Activated naive CD4-positive, alpha-beta T cell treated with anti-CD3 and anti-CD28 coated beads, Interleukin-2, amount 50 U/mL, for 16 hours (primary cell): ENCODE measurements at places on chromosomes 4 and X.

DNA sequence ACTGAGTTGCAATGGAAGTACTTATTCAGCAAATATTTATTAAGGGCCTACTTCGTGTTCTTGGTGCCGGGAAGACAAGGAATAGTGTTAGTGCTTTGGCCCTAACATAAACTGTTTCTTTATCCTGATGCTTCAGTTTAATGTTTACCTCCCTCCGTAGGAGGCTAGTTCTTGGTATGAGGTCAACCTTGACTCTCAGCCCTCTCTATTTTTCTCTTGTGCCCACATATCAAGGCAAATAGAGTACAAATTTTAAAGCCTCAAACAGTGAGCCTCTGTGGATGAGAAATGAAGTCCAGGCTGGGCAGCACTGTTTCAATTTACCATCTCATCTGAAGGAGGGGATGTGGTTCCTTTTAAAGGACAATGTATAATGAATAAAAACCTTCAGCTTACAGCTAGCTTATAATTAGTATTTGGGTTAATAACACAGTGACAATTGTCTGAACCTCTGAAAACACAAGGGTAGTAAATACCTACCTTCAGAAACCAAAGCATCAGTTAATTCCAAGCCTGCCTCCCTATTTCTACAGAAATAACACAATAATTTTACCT, 68.5 kb downstream of the SH3RF1 start:
- no peak for DNase-seq

DNA sequence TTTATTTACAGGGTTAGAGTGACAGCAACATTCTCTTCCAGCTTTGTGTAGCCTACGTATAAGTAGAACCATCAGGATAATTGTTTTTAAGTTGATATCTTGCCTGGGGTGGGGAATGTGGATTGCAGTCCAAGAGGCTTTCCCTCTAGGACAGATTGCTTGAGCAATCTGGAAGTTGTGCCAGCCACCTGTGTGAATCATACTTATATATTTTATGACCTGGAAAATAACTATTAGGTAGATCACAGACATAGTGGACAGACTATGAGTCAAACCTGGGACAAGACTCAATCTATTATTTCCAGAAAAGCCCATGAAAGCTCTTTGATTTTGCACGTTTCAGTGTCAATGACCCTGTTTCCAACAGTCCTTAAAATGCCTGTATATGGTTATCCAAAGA, 98.9 kb downstream of the TLL1 start:
- DNase-seq, result no peak

DNA sequence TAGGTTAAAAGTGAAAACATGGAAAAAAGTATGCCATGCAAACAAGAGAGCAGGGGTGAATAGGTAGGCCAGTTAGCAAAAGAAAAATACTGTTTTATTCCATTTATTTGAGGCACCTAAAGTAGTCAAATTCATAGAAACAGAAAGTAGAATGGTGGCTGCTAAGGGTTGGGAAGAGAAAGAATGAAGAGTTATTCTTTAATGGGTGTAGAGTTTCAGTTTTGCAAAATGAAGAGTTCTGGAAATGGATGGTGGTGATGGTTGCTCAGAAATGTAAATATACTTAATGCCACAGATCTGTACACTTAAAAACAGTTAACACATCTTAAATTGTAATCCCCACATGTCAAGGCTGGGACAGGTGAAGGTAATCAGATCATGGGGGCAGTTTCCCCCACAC, 29.7 kb downstream of the PARM1 start:
- no peak for DNase-seq

GRCh38 chr4:54447304-54447703, 210.5 kb upstream of the KIT start:
- no peak for DNase-seq

GRCh38 chr4:26003056-26003455, 89.0 kb downstream of the SMIM20 start:
- no peak for DNase-seq

DNA sequence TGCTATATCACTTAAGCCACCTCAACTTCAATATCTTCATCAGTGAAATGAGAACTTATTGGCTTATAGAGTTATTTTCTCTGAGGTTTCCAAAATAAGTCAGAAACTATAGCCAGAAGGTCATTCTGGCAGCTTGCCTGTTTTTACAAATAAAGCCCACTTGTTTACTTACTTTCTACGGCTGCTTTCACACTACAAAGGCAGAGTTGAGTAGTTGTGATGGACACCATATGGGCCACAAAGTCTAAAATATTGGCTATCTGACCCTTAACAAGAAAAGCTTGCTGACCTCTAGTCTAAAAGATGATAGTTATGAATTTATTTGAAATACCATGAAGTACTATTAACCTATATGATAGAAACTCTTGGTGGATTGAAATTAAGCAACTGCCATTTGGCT, 67.3 kb upstream of the ATOH1 start:
- no peak for DNase-seq

GRCh38 chr4:139763205-139763604, 97.6 kb downstream of the MGST2 start:
- DNase-seq, result no peak

DNA sequence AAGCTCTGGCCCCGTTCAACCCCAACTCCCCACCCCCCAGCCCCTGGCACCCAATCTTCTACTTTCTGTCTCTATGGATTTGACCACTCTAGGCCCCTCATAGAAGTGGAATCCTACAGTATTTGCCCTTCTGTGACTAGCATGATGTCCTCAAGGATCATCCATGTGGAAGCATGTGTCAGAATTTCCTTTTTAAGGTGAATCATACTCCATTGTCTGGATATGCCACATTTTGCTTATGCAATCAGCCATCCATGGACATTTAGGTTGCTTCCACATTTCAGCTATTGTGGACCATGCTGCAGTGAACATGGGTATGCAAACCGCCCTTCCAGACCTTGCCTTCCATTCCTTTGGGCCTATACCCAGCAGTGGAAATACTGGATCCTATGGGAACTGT, 15.5 kb downstream of the CCNQ start:
- DNase-seq, result no peak

GRCh38 chrX:126770179-126770578, 49.4 kb upstream of the PRR32 start:
- DNase-seq, result no peak

- DNase-seq, result no peak
These were observed 152.2 kb downstream of the CBLL2 start for GRCh38 chrX:22424919-22425318.

DNA sequence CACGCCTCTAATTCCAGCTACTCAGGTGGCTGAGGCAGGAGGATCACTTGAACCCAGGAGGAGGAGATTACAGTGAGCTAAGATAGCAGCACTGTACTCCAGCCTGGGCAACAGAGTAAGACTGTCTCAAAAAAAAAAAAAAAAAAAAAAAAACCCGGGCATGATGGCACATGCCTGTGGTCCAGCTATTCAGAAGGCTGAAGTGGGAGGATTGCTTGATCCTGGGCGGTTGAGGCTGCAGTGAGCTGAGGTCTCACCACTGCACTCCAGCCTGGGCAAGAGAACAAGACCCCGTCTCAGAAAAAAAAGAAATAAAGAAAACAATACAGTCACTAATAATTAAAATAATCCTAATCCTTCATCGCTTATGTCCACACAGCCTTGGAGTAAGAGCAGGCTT, 68.1 kb downstream of the APBB2 start:
- no peak for DNase-seq

DNA sequence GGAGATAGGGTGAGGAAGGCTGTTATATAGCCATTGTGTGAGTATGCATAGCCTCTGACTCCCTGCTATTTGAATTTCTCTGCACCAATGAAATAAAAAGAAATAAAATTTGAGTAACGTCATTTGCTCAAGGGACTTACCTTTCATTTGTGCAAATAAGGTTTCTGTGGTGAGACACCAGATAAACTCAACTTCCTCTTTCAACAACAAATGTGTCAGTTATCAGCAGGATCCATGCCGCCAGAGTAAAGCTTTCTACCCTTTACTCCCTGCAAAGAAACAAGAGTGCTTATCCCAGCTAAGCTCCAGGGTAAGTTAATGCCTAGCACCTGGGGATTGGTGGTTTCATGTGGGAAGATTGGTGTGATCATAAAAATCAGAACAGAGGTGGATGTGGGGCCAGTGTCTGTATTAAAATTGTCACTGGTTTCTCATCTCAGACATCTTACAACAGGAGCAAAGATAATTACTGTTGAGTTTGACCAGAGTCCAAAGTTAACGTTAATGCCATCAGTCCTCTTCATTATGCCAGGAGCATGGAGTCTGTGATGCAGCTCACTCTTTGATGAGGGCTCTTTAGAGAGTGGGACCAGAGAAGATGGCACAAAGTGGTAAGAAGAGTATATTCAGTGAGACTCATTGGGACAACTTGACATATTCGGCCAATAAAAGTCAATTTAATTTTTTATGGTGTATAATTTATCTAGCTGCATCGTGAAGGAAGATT, at the start of gene P2RY10:
Gene P2RY10 (plus strand): TSS at position 206 of the 727 bp plus-strand sequence. CDS start 15,130 bp downstream, outside the sequence.
- DNase-seq, result no peak

GRCh38 chr4:61750810-61751209, 550.7 kb downstream of the ADGRL3 start:
- no peak for DNase-seq

DNA sequence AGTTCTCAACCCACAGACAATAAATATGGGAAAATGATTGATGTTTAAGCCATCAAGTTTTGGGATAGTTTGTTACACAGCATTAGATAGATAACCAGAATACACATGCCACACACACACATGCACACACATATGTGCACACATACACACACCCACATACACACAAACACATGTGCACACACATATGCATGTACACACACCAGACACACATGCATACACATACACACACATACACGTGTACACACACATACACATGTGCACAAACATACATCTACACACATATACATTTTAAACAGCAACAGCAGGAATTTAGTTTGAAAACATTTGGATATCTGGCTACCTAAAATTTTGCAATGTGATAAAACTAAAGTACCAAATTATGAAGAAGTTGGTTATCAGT, 42.7 kb upstream of the TMEM150C start:
- DNase-seq, result no peak

- no peak for DNase-seq
These were observed 206.8 kb upstream of the HAND2 start for GRCh38 chr4:173736840-173737239.

DNA sequence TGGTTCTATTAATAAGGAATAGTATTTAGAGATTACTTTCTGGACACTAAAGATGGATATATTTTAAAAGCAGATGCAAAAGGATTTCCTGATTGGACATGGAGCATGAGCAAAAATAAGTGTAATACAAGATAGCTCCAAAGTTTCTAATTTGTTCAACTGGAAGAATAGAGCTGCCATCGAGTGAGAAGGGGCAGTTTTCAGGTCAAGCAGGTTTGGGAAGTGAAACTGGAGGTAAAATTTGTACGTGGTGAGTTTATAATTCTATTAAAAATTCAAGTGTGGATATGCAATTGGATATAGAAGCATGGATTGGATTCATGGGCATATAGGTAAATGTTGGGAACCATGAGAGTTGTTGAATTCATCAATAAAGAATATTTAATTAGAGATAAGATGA, 31.8 kb downstream of the PRDM8 start:
- no peak for DNase-seq

- no peak for DNase-seq
These were observed 172.7 kb upstream of the USP9X start for GRCh38 chrX:40912576-40912975.

- no peak for DNase-seq
These were observed 7.8 kb upstream of the MAP7D3 start for GRCh38 chrX:136258951-136259350.

- peak; percentile 73 for DNase-seq
These were observed 71.7 kb upstream of the BCOR start for GRCh38 chrX:40169193-40170101.

GRCh38 chrX:8520791-8521190, 56.2 kb downstream of the VCX3B start:
- no peak for DNase-seq

DNA sequence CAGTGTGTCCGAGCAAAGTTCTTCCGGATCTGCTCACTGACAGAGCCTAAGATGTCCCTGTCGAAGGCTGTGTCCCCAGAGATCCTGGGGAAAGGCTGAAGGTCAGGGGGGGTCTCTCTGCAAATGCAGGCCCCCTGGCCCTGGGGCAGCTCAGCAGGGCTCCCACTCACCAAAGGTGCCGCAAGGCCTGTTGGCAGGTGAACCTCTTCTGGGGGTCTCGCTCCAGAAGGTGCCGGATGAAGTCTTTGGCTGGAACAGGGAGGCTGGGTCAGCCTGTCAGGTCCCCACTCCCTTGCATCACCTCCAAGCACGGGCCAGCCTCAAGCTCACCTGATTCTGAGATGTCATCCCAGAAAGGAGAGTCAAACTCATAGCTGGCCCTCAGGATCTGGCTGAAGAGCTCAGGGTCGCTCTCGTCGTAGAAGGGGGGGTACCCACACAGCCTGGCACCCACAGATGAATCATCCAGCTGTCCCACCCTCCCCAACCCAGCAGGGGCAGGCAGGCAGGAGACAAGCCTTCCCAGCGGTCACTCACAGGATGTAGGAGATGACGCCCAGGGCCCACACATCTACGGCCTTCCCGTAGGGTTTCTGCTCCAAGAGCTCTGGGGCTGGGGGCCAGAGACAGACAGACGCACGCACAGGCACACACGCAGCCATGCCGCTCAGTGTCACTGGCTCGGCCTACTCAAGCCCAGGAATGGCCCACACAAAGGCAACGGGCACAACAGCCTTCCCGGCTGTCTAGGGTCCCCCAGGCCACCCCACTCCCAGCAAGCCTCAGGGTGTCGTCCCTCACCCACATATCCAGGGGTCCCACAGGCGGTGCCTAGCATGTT, 2.6 kb downstream of the PNCK start:
- no peak for DNase-seq

DNA sequence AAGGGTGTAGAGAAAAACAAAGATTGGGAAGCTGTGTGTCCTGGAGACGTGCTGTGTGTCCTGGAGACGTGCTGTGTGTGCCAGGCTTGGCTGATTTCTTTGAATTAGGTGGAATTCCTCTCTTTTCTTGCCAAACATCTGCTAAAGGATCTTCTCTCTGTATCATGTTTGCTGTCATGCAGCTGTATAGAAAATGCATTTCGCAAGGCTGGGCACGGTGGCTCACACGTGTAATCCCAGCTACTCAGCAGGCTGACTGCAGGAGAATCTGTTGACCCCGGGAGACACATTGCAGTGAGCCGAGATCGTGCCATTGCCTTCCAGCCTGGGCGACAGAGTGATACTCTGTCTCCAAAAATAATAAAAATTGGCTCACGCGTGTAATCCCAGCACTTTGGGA, 187.0 kb downstream of the CRLF2 start:
- no peak for DNase-seq
